Transverse colon (tissue), 4 donors: ENCODE measurements at places on chromosomes 4 and X. TPM values are rescaled to one million over a fixed set of nuclear protein-coding genes. Genes with fewer than 3 reads are reported as not detected.

- H3K4me3 ChIP-seq = no peak overlapping the region
- no peaks in the 10 kb centered on the region for H3K36me3 ChIP-seq
- DNase-seq = no peak
- no peaks in the 10 kb centered on the region for H3K27me3 ChIP-seq
- no peak overlapping the region for H3K27ac ChIP-seq
Measured at GRCh38 chr4:159268607-159269006, 165.7 kb downstream of the RAPGEF2 start.

GRCh38 chr4:87017580-87018342, 83.0 kb downstream of the AFF1 start:
- DNase-seq = no peak
- H3K27me3 ChIP-seq = no peaks in the 10 kb centered on the region
- no peak overlapping the region for H3K4me3 ChIP-seq
- peaks cover 73% of the 10 kb centered on the region for H3K4me1 ChIP-seq

DNA sequence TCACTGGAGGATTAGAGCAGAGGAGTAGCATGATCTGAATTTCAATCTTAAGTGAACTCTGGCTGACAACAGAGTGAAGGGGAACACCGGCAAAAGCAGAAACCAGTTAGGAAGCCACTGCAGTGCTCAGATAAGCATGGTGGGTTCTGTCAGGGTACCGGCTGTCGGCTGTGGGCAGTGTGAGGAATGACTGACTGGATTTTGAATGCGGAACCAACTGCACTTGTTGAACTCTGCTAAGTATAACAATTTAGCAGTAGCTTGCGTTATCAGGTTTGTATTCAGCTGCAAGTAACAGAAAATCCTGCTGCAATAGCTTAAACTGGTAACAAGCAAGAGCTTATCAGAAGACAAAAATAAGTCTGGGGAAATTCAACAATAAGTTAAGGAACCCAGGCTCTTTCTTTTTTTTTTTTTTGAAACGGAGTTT, 5.2 kb downstream of the HTT start:
- DNase-seq = no peak
- H3K4me1 ChIP-seq = peaks cover 25% of the 10 kb centered on the region
- H3K36me3 ChIP-seq = no peaks in the 10 kb centered on the region
- no peak overlapping the region for H3K27ac ChIP-seq
- H3K4me3 ChIP-seq = no peak overlapping the region

- peaks cover 5% of the 10 kb centered on the region for H3K4me1 ChIP-seq
- DNase-seq = peak; percentile 49
- H3K4me3 ChIP-seq = no peak overlapping the region
Measured at GRCh38 chrX:47815901-47816845, 20.5 kb upstream of the ZNF81 start.

GRCh38 chr4:106650701-106651100, 282.1 kb upstream of the GIMD1 start:
- DNase-seq = no peak
- H3K4me1 ChIP-seq = no peaks in the 10 kb centered on the region
- no peaks in the 10 kb centered on the region for H3K36me3 ChIP-seq
- no peaks in the 10 kb centered on the region for H3K27me3 ChIP-seq
- H3K4me3 ChIP-seq = no peak overlapping the region

- H3K4me1 ChIP-seq = peaks cover 10% of the 10 kb centered on the region
- no peaks in the 10 kb centered on the region for H3K36me3 ChIP-seq
- no peak overlapping the region for H3K27ac ChIP-seq
Measured at GRCh38 chr4:964346-965025, 8.9 kb downstream of the DGKQ start.

- H3K4me1 ChIP-seq = peaks cover 18% of the 10 kb centered on the region
- H3K27me3 ChIP-seq = no peaks in the 10 kb centered on the region
- peak; percentile 87 for DNase-seq
- no peaks in the 10 kb centered on the region for H3K36me3 ChIP-seq
Measured at GRCh38 chr4:169612871-169613859, 782 bp upstream of the NEK1 start.

- no peaks in the 10 kb centered on the region for H3K36me3 ChIP-seq
- no peaks in the 10 kb centered on the region for H3K27me3 ChIP-seq
- DNase-seq = no peak
- no peak overlapping the region for H3K27ac ChIP-seq
- no peaks in the 10 kb centered on the region for H3K4me1 ChIP-seq
Measured at GRCh38 chrX:3717742-3718420, 4.4 kb upstream of the PRKX start.

DNA sequence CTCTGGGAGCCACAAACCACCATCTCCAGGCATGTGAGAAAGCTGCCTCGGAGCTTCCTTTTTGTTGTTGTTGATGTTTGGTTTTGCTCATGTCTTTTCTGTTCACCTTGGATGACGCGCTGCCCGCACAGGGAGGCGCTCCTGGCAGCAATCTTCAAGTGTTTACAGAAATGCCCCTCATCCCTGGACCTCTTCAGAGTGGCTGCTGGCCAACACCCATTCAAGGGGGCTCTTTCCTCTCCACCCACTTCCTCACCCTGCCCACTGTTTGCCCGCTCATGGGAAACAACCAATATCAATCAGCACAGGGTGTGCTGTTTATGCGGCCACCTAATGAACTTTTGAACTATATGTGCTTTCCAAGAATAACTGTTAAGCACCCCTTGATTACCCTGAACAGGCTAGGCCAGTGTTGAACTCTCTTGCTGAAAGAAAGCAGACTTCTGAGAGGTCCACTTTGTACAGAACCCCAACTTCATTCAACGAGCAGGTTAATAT, 355.1 kb upstream of the CLNK start:
- no peak overlapping the region for H3K4me3 ChIP-seq
- H3K27ac ChIP-seq = no peak overlapping the region
- no peak for DNase-seq
- H3K36me3 ChIP-seq = no peaks in the 10 kb centered on the region
- no peaks in the 10 kb centered on the region for H3K27me3 ChIP-seq

DNA sequence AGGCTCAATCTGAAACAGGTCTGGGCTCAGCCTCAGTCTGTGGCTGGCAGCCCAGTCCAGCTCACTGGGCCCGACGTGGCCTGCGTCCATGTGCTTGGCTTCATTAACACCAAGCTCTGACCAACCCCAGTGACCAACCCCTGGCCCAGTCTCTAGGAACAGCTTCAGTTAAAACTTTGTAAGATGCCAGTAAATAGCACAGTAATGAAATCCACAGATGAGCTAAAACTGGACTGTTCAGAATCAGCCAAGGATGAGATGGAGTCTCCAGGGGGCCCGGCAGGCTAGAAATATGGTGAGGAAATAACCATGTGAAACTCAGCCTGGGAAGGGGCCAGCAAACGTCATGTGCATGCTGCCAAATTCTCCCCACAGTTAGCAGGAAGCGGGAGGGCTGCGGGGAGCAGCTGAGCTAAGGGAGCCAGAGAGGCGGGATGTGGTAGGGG, 37.1 kb upstream of the XPNPEP2 start:
- H3K27me3 ChIP-seq = no peaks in the 10 kb centered on the region
- no peak overlapping the region for H3K4me3 ChIP-seq
- no peak overlapping the region for H3K27ac ChIP-seq
- peak; percentile 15 for DNase-seq

Gene LPAR4
- total RNA-seq = not detected

Gene VCX3A
- not detected for total RNA-seq

Gene ARHGAP4
- 44.9 TPM for total RNA-seq

Gene SPANXD
- total RNA-seq = not detected

Gene ZNF330
- 18.4 TPM for total RNA-seq

Gene NDP
- 0.27 TPM for total RNA-seq
